ENCODE measurements at places on chromosomes 1 and 21.

GRCh38 chr1:201309416-201309815 lies 26.1 kb downstream of the PKP1 start:
- peak; percentile 61 for DNase-seq

GRCh38 chr1:28926629-28927265 lies 12.4 kb downstream of the EPB41 start:
- DNase-seq, result no peak

- DNase-seq, result no peak
Observed at GRCh38 chr21:37805266-37805665, 111.0 kb downstream of the KCNJ6 start.

GRCh38 chr21:34668803-34669148 lies at the start of gene CLIC6:
Gene CLIC6, plus strand, starts transcription at chr21:34668994. Its CDS starts 395 bp downstream, at chr21:34669389.
- DNase-seq, result no peak

DNA sequence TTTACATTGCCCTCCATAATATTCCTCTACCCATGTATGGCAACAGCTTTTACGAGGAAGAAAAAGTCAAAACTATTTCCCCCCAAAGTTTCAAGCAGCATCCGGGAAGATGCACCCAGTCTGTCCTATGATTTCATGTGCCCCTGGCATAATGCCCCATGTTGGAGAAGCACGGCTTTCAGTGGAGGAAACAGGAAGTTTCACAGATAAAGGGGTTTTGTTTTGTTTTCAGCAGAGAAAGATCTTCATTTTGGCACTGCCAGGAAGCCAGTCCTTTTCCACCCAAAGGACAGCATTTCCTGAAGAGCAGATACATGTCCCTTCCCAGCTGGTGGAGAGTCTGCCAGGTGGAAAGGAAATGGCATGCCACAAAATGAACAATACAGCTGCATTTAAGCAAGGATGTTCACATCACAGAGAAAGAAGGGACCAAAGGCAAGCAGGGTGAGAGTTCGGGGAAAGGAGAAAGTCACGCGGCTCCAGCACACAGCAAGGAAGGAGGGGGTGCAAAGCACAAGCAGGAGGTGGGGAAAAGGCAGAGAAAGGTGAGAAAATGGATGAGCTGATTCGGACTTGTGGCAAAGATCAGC lies 95.3 kb upstream of the HIVEP3 start:
- DNase-seq, result no peak

DNA sequence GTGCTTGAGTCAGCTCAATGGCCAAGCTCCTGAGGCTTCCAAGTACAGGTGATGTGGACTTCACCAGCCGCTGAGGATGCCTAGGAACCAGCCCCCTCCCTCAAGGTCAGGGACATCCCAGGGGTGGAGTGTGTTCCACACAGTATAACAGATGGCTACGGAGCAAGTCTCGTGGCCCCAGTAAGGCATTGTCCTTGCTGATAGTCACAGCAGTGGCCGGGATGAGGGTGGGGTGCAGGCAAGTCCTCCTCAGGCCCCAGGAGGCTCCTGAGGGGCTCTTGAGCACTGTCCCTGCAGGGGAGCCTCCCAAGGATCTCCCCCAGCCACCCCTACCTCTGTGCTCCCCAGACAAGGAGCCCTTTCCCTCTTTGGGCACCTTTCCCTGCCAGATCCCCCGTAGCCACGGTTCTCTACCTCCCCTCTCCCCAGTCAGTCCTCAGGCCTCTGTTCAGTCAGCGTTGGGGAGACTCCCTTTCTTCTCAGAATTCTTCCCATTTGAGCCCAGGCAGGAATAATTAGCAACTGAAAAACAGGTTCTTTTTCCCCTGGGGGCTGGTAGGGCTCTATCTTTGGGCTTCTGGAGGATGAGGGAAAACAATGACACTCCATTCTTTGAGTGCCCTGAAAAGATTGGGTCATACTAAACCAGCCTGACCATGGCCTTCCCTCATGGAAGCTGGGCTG lies 7.1 kb upstream of the THEM5 start:
- no peak for DNase-seq

- no peak for DNase-seq
Observed at GRCh38 chr1:186849271-186849671, 20.5 kb downstream of the PLA2G4A start.

DNA sequence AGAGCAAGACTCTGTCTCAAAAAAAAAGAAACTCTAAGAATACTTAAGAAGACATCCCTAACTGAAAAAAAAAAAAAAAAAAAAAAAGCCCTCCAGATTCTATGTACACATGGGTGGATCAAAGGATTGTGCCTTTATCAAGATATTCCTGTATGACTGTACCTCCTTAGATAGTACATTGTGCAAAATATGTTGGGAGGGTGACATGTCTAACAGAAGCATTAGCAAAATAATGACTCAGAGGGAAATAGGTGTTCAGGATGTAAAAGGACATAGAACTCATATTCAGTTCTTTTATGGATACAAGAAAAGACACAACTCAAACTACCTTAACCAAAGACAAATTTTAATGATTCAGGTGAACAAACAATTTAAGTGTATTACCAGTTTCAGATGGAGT lies 269.8 kb upstream of the KAZN start:
- DNase-seq, result no peak

- DNase-seq, result no peak
Observed at GRCh38 chr21:27636656-27637055, 669.8 kb upstream of the ADAMTS5 start.

DNA sequence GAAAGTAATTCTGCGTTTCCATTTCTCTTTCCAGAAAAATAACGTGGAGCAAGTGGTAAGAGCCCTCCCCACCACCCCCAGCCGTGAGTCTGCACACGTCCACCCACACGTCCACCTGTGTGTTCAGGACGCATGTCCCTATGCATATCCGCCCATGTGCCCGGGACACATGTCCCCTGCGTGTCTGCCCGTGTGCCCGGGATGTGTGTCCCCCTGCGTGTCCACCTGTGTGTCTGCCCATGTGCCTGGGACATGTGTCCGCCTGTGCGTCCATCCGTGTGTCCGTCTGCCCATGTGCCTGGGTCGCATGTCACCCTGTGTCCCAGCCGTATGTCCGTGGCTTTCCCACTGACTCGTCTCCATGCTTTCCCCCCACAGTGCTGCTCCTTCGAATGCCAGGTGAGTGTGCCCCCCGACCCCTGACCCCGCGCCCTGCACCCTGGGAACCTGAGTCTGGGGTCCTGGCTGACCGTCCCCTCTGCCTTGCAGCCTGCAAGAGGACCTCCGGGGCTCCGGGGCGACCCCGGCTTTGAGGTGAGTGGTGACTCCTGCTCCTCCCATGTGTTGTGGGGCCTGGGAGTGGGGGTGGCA lies 5.6 kb downstream of the COL6A1 start:
- DNase-seq, result no peak
